ENCODE measurements at places on chromosomes 16 and 17. TPM values are rescaled to one million over a fixed set of nuclear protein-coding genes. Genes with fewer than 3 reads are reported as not detected.

GRCh38 chr16:85162478-85163277, 50.4 kb upstream of the CIBAR2 start:
- no peak for DNase-seq

DNA sequence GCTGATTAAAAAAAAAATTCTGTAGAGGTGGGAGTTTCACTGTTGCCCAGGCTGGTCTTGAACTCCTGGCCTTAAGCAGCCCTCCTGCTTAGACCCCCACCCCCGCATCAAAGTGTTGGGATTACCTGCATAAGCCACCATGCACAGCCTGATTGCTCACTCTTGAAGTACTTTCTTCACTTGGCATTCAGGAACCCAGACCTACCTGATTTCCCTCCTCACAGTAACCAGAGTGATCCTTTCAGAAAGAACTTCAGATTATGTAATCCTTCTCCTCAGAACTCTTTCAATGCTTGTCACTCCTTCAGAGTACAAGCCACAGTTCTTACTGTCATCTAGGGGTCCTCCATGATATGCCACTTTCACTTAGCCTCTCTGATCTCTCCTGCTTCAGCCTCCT, 1.4 kb downstream of the EFCAB13 start:
- DNase-seq, result no peak

DNA sequence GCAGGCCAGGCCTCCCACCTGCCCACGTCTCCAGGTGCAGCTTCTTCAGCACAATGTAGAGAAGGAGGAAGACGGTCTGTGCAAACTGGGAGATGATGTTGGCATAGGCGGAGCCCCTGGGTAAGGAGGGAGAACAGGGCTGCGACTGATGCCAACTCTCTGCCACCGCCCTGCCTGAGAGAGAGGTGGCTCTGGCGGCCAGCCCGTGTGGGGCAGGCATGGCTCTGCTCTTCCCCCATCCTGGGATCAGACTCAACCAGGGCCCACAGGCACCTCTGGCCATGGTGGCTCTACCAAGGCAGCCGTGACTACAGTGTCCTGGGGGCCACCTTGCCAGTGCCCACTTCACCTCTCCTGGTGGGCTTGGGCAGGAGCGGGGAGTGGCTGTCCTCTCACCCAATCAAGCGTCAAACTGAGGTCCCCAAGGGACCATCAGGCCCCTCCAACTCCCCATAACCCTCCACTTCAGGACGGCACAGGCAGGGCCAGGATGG, 8.6 kb downstream of the SLC47A2 start:
- no peak for DNase-seq

DNA sequence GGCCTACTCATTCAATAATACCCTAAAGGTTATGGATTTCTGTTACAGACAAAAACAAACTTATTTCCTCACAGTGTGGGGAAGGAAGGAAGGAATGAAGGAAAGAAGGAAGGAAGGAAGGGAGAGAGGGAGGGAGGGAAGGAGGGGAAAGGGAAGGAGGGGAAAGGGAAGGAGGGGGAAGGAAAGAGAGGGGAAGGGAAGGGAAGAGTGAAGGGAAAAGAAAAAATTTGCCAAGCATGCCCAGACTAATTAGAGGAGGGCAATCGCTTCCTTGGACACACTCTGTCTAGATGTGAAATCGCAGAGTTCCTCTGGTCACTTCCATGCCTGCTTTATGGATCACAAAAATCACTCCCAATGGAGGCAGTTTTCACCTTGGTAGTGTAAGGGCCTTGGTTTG, 570.1 kb upstream of the SOX9 start:
- DNase-seq, result no peak

Gene BCO1
- total RNA-seq, result not detected

GRCh38 chr17:51057534-51057933, 63.1 kb downstream of the SPAG9 start:
- DNase-seq, result no peak

Measured in glomerular endothelial cell (primary cell).